ENCODE measurements at places on chromosomes 3 and 15.

DNA sequence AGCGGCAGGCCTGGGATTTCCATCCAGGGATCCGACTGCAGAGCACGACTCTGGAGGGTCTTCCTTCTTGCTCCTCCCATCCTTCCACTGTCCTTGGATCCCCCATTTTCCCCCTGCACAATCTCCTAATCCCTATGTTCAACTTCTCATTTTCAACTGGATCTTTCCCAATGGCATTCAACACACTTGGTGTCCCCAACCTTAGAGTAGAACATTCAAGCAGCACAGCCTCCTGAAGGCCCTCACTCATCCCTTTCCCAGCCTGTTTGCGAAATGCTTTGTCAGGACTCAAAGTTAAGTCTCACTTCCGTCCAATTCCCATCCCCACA, 32.3 kb downstream of the RPN1 start:
- DNase-seq = no peak

- DNase-seq = no peak
These were observed 54.0 kb downstream of the SNTN start for GRCh38 chr3:63706321-63707085.

DNA sequence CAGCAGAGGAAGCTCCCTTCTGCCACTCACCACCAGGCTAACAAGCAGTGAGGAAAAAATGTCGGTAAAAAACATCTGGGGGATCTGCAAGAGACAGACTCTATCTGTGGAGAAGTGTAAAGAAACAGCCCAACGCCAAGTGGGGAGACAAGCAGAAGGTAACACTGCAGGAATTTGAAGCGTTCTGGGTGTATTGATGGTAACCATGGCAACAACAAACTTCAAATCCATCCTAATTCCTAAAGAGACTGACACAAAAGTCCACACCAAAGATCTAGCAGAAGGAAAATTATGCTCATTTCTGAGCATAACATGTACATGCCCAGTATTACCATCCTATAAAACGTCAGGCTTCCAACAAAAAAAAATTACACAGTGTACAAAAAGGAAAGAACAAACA, 449.3 kb downstream of the GABRB3 start:
- DNase-seq = no peak

DNA sequence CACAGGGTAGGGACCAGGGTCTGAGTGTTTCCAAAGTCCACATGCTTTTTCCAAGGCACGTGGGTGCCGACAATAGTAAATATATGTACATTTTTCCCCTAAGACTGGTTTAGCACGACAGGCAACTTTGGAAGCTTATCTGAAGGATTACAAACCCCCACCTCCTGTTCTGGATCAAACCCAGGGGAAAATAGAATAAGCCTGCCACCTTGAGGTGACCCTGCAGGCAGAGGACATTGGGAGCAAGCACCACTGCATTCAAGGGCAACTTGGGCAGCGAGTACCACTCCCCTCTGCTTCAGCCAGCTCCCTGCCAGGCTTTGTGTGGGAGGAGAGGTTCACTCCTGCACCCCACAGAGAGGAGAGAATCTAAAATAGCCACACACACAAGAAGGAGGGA, 44.8 kb downstream of the KBTBD12 start:
- DNase-seq = peak; percentile 82

DNA sequence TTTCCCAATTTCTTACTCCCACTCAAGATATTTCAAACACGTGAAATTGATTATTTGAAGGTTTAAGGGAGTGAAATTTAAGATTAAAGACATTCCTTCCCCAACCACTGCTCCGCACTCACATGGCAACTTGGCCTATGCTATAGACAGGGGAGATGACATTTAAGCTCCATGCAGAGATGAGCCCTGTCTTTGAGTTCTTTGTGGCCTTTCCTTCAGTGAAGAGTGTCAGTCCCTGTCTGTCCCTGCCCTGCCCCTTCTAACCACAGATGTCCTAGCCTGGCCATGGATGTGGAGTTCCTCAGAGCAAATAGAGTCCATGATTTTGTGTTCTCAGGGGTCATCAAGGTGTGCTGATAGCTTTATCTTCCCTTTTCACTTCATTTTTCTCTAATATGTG, 29.4 kb upstream of the THBS1 start:
- DNase-seq = no peak

DNA sequence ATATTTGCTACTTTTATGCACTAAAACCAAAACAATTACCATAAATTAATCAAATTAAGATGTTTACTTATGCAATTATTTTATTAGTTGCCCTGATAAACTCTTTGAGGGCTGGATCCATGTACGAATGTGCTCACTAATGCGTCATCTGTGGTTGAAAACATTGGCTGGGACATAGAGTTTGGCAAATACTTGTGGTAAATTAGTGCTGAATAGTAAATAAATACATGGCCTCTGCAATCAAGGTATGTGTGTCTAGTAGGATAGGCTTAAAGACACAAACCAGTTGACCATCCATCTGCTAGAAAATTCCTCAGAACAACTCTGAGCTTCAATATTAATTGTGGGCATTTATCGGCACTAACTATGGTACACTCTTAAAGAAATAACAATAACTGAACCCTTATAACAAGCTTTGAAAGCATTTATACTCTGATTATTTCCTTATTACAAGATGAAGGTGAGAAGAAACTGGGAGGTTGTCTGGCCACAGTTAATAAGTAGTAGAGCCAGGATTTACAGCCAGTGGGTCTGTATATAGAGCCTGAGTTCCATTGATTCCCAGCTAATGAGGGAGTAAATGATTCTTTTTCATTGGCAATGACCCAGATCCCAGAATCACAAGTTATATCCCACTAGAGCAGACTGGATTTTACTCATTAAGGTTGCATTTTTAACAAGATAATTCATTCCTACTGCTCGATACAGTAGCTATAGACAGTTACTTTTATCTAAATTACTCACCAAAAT, 169.5 kb upstream of the CNTN6 start:
- no peak for DNase-seq

DNA sequence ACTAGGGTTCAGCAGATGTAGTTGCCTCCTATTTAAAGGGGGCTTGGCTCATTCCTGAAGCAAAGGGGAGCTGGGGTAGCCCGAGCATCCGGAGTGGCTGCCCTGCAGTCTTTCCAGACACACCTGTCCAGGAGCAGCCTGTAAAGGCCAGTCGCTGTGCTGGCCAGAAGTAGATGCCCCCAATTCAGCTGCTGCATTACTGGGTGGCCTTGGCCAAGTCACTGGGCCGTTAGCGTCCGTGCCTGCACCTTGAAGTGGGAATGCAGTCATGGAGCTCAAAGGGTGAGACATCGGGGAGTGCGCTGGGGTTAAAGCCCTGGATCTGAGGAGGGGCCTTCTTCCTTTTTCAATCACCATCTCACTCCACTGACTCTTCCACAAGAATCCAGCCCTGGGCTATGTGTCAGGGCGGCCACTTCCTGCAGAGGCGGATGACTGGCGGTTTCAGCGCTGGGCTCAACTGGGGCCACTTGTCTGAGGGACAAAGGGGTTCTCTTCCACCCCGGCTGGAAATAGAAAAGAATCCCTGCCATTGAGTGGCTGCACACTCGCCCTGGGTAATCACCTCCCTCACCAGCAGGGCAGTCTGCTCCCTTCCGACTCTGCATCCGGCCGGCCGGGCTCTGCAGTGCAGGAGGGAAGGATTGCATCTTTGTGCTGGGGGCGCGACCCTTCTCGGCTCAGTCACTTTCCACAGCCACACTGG, 11.8 kb downstream of the ALDH1A3 start:
- DNase-seq = peak; percentile 44

DNA sequence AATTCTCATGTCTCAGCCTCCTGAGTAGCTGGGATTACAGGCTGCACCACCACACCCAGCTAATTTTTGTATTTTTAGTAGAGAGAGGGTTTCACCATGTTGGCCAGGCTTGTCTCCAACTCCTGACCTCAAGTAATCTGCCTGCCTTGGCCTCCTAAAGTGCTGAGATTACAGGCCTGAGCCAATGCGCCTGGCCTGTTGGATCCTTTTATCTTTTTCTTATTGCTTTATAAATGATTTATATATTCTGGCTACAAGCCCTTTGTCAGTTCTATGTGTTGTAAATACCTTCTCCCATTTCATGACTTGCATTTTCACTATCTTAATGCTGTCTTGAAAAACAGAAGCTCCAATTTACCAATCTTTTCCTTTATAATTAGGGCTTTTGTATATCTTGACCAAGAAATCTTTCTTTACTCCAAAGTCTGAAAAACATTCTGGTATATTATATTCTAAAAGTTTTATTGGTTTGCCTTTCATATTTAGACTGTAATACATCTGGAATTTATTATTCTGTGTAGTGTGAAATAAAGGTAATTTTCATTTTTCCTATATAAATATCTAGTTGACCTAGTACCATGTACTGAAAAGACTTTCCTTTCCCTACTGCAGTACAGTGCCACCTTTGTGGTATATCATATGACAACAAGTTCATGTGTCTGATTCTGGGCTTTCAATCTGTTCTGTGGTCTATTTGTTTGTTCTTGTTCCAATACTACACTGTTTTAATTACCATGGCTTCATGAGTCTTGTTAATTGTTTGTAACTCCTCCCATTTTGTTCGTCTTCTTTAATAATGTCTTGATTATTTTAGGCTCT, 52.9 kb upstream of the RNU6-1 start:
- no peak for DNase-seq

- no peak for DNase-seq
These were observed 1.3 kb downstream of the RNU5B-1 start for GRCh38 chr15:65305776-65306175.

GRCh38 chr15:93231994-93232393, 143.0 kb upstream of the RGMA start:
- no peak for DNase-seq

DNA sequence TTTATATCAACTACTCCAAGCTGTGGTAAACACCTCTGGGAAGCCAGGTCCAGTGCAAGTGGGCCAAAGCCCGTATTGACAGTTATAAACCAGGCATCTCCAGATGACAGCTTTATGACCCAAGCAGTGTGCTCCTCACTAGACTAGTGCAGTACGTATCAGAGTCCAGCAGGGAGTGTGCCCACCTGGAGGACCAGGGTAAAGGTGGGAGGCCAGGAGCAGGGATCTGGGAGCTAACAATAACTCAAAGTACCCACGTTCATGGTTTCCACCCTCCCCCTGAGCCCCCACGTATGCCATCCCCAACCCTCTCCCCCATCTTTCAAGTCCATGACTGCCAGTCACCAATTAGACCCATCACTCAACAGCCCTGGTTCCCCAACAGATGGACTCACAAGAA, 27.0 kb upstream of the ALDH1A3 start:
- DNase-seq = no peak

GRCh38 chr3:123876858-123877257, 7.3 kb downstream of the MYLK start:
- no peak for DNase-seq

- no peak for DNase-seq
These were observed 9.7 kb upstream of the DCLK3 start for GRCh38 chr3:36774052-36774451.

GRCh38 chr15:92847841-92848240, 52.3 kb upstream of the CHD2 start:
- no peak for DNase-seq

DNA sequence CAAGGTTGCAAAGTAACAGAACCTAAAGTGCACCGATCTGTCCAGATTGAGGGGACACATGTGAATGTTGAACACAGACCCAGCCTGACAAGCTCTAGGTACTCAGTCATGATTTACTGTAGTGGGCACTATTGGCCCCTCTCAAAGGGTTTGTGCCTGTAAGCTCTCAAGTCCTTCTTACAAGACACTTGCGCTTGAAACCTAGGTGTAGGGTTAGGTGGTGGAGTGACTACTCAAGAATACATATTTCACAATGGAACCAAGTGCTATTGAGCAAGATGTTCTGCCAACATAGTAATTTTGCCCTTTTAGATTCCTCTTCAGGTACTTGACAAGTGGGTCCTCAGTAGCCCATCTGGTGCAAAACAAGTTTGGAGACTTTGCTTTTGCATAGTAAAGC, 169.9 kb downstream of the AKAP13 start:
- no peak for DNase-seq

GRCh38 chr3:101857301-101857741, 8.0 kb downstream of the NFKBIZ start:
- no peak for DNase-seq

GRCh38 chr3:181384970-181385369, 326.8 kb upstream of the SOX2 start:
- no peak for DNase-seq

DNA sequence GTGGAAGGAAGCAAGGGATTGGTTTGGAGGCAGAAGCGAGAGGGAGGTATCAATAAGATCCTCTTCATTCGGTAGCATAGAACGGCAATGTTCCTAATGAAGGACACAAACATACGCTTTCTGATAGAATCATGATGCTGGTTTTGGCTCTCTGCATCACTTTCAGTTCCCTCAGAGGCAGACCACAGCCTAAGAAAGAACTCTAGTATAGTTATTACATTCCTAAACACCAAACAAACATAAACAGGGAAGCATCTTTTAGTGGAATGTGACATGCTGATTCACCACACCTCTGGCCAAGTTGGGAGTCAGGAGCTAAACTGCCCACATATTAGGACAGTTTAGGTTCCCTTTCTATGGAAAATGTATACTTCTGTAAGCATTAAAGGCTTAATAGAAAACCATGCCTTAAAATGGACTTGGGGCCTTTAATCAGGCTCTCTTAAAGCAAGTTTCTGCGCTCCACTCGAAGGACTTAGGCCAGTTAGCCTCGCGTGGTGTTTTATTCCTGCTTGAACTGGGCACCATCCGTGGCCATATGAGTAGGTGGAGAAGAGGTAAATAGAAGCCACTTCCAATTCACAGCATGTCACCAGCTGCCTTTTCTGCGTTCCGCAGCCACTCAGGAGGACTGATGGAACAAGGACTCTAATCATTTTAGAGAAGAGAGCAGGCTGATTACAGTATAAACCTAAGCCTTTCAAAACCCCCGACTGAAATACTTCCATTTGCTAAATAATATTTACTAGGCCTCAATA, 53.7 kb downstream of the CD47 start:
- DNase-seq = no peak

DNA sequence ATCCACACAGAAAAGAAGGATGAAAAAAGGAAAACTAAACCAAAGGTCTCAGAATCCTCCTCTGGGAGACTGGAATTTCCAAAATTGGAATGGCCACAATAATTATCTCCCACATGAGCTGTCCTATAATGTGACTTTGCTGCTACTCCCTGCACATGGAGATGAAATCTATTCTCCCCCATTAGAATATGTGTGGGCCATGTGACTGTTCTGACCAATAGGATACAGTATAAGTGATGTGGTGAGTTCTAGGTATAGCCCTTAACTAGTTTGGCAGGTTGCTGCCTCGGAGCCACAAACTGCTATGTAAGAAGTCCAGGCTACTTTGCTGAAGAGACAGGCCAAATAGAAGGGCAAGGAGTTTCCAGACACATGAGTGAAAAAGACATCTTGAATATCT, 5.2 kb downstream of the TRIM59 start:
- DNase-seq = no peak

GRCh38 chr15:90075420-90076289, 26.6 kb downstream of the IDH2 start:
- DNase-seq = no peak

GRCh38 chr3:126245811-126246727, 65.7 kb upstream of the ALDH1L1 start:
- peak; percentile 87 for DNase-seq

- no peak for DNase-seq
These were observed 159.1 kb upstream of the CTDSPL start for GRCh38 chr3:37702478-37703154.

- no peak for DNase-seq
These were observed 455.0 kb downstream of the EPHA3 start for GRCh38 chr3:89562373-89562772.

Measured in eye (tissue), 1 donor.